ENCODE measurements at places on chromosomes 6 and 20. TPM values are rescaled to one million over a fixed set of nuclear protein-coding genes. Genes with fewer than 3 reads are reported as not detected.

RIMS4 gene
- polyA plus RNA-seq = 0.53 TPM

- DNase-seq = no peak
These were observed 80.9 kb downstream of the DLL1 start for GRCh38 chr6:170210026-170210390.

DNA sequence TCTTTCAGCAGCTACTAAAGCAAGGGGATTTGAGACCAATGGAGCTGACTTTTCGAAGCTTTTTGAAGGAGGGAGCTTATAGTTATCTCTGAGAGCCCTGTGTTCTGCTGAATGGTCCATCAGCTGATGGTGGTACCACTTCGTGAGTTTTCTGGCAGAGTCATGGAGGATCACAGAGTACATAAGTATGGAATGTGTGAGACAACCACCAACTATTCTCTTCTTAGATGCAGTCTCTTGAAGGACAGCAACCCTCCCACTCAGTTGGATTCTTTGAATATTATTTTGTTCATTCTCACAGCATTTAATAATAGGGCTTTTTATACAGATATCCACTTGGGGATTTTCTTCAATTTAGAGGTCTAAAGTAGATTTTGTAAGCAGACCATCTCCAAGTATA lies 75.3 kb downstream of the ELOVL2 start:
- DNase-seq = no peak

DNA sequence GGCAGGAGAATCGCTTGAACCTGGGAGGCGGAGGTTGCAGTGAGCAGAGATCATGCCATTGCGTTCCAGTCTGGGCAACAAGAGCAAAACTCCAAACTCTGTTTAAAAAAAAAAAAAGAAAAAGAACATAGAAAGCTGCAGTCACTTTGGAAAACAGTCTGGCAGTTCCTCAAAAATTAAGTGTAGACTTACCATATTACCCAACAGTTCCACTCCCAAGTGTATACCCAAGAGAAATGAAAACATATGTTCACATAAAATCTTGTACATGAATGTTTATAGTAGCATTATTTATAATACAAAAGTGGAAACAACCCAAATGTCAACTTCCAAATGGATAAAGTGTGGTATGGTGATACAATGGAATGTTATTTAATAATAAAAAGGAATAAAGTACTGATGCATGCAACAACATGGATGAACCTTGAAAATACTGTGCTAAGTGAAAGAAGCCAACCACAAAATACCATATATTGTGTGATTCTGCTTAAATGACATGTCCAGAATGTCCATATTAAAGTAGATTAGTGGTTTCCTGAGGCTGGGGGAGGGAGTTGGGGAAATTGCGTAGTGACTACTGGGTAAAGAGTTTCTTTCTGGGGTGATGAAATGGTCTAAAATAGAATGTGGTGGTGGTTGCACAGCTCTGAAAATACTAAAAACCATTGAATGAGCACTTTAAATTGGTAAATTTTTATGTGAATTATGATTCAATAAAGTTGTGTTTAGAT lies 62.9 kb downstream of the SUN5 start:
- DNase-seq = no peak

- DNase-seq = no peak
These were observed 60.2 kb downstream of the EZR start for GRCh38 chr6:158758941-158759479.

GRCh38 chr20:37234254-37234581 lies 27.4 kb downstream of the GHRH start:
- DNase-seq = no peak

NOX3 gene
- 1.9 TPM for polyA plus RNA-seq

DEF6 gene
- 3.5 TPM for polyA plus RNA-seq

- no peak for DNase-seq
These were observed 230.5 kb downstream of the ERMARD start for GRCh38 chr6:169981969-169982368.

GRCh38 chr6:112383191-112383590 lies 36.1 kb downstream of the RFPL4B start:
- DNase-seq = no peak

TSPO2 gene
- polyA plus RNA-seq = 0.87 TPM

CTAGE9 gene
- polyA plus RNA-seq = not detected

DNA sequence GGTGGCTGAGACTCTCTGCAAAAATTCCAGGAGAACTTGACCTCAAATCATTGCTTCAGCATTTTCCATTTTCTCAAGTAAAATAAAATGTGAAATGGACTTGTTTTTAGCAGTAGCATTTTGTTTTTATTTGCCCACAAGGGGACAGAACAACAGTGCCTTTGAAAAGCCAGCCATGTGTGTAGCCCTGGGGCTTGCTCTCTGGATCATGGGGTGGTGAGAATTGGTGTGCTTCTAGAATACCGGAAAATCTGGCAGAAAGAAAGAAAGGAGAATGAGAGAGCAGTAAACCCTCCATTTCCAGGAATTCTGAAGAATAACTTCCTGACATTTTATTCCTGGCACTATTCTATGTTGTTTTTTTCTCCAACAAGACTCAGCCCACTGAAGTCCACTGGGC lies 254.7 kb upstream of the MOCS1 start:
- no peak for DNase-seq

- DNase-seq = no peak
These were observed 110.9 kb downstream of the ARMC2 start for GRCh38 chr6:108958900-108959770.

GRCh38 chr6:141261016-141261671 lies 871.6 kb upstream of the GJE1 start:
- no peak for DNase-seq

GRCh38 chr6:121647905-121648304 lies 212.5 kb downstream of the GJA1 start:
- no peak for DNase-seq

- no peak for DNase-seq
These were observed 12.1 kb upstream of the REPS1 start for GRCh38 chr6:138999949-139000725.

- no peak for DNase-seq
These were observed 169.4 kb downstream of the TAF4 start for GRCh38 chr20:61896058-61896961.

SOBP gene
- 10.4 TPM for polyA plus RNA-seq

DNA sequence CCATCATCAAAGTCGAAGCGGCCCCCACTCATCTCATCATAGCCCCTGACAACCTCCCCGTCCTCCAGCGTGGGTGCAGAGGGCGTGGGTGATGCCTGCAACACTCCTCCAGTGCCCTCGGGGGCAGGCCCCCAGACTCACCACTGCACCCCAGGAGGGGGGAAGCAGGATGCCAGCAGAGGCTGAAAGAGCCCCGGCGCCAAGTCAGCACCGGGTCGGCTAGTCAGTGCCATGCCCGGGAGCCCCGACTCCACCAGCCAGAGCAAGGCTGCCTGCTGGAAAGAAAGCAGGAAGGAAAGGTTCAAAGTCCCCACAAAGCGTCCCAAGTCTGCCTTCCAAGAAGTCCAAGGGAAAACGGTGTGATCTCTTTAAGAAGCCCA lies 324 bp downstream of the JPH2 start:
- DNase-seq = no peak

TRIM31 gene
- not detected for polyA plus RNA-seq

DNA sequence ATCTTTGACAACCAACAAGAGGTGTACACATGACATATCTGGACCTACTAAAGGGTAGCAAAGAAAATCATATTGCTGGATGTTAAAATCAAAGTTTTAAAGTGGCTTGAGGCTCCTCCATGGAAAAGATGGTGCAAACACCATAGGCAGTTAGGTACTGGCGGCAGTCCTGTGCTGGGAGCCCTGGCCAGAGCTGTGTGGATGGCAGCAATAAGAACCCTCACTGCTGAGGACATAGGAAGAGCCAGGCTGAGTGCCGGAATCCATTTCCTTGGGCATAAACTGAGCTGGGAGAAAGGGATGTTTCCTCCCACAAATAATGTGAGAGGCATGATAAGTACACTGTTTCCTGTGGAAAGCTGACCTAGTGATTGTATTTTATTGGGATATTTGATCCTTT lies 89.9 kb downstream of the ARID1B start:
- DNase-seq = no peak

GRCh38 chr6:4021854-4022695 lies 56.9 kb downstream of the FAM217A start:
- DNase-seq = peak; percentile 35

RSPH4A gene
- 3.0 TPM for polyA plus RNA-seq

DNMT3B gene
- 6.9 TPM for polyA plus RNA-seq

SSTR4 gene
- 0.11 TPM for polyA plus RNA-seq

DNA sequence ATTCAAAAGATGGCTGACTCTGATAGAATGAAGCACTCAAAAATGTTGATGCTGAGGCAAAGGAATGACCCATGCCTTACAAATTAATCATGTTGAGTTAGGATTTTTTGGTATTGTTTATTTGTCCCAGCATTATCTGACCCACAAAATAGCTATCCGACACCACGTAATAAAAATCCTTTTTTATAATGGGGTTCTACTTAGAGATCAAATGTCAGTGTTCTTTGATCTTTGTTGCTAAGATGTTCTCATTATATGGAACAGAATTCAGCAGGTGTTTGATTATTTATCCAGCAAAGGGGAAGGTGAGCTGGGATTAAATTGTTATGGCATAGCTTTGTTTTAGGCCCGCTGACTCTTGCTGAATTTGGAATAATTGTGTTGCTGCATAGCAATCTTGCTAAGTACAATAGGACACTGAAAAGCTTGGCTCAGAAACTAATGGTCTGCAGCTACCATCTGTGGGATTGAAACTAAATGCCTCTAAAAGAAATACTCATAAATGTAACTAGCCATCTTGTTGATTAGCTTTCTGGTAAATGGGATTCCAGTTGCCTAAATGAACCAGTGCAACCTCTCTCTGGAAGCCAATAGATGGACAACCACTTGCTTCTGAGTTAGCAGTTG lies 180.2 kb upstream of the HDAC2 start:
- no peak for DNase-seq

DNA sequence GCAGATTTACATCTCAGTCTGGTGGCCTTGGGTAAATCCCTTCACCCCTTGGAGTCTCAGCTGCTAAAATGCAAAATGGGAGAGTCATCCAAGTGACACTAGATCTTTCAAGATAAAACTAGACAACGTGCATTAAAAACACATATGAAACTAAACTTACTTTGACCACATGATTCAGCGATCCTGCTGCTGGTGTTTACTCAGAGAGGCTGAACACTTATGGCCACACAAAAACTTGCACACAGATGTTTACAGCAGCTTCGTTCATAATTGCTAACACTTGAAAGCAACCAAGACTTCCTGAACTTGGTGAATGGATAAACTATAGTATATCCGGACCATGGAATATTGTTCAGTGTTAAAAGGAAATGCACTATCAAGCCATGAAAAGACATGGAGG lies 55.3 kb upstream of the GPR6 start:
- no peak for DNase-seq

BAG2 gene
- 5.4 TPM for polyA plus RNA-seq

- DNase-seq = no peak
These were observed 14.6 kb upstream of the PHF20 start for GRCh38 chr20:35757098-35757705.

MPIG6B gene
- 1.1 TPM for polyA plus RNA-seq

RFX6 gene
- not detected for polyA plus RNA-seq

RIPPLY2 gene
- polyA plus RNA-seq = not detected

DNA sequence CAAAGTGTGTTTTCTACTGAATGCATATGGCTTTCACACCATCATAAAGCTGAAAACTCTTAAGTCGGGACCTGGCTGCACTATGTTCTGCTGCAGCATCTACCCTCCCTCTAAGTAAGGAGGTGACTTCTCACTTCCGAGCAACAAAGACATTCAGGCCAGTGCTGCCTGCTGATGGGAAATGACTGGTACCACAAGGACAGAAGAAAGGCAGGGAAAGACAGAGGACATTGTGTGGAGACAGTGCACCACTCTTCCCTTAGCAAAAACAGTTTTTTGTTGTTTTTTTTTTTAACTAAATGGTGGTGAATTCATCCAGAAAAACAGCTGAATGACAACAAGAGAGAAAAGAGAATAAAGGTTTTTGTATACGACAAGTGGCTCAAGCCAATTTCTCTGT lies 81.5 kb downstream of the MAP7 start:
- DNase-seq = no peak

DNA sequence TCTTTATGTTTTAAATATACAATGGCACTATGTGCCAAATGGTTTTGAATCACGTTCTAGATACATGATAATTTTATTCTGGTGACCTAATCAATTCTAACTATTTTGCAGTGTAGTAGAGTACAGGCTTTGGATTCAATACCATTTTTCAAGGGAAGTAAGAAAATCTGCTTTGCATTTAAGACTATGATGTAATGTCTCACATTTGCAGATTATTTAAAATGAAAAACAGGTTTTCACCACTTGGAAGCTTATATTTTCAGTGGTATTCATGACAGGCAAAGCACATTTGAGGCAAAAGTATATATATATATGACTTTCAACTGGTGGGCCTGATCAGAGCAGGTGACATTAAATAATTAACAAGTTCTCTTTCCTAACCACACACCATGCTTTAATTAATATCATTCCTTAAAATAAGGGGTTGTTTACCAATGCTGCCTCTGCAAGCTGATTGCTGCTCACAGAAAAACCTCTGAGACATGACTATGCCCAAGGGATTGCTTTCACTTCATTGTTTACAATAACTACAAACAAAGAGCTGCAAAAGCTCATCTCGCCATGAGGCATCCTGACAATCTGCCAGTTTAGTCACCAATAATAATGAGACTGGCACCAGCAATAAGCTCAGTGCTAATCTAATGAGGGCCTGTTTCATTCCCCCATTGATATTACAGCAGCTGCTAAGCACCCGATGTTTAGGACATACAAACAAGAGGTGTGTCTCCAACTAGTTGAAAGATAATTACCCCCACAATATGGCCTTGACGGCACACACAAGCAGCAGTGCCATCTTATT lies 1176.0 kb upstream of the GJE1 start:
- DNase-seq = no peak

RNF182 gene
- 3.9 TPM for polyA plus RNA-seq

All from right renal cortex interstitium (tissue), 3 donors.